ENCODE measurements at places on chromosomes 11 and 22.

GRCh38 chr11:127193950-127194349, 193.4 kb upstream of the KIRREL3 start:
- DNase-seq = no peak

- DNase-seq = no peak
Observed at GRCh38 chr11:71333473-71333872, 81.1 kb upstream of the SHANK2 start.

GRCh38 chr11:133654630-133655212, 122.4 kb upstream of the OPCML start:
- DNase-seq = no peak

GRCh38 chr11:59556917-59557348, 45.6 kb downstream of the OR4D9 start:
- peak; percentile 23 for DNase-seq

- DNase-seq = peak; percentile 80
Observed at GRCh38 chr11:63841554-63841953, 2.6 kb downstream of the MARK2 start.

DNA sequence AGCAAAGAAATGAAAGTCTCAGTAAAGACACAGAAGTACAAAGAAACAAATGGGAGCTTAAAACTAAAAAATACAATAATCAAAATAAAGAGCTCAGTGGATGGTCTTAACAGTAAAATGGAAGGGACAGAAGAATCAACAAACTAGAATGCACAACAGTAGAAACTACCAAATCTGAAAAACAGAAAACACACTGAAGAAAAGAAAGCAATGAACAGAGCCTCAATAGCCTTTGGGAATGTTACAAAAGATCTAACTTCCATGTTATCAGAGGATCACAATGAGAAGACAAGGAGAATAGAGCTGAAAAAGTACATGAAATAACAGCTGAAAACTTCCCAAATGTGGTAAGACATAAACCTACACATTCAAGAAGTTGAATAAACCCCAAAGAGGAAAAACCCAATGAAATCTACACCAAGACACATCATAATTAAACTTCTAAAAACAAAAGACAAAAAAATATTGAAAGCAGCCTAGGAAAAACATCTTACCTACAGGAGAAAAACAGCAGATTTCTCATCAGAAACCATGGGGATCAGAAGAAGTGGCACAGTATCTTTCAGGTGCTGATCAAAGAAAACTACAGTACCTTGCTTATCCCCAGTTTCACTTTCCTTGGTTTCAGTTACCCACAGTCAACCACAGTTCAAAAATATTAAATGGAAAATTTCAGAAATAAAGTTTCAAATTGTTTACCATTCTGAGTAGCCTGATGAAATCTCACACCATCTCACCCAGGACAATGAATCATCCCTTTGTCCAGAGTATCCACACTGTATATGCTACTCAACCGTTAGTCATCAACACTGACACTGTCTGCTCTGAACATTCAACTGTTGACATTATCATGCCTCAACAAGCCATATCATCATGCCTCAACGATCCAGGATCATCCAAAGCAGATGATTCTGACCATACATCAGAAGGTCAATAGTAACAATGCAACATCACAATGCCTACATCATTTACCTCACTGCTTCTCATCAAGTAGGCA, 22.2 kb downstream of the RRAS2 start:
- peak; percentile 96 for DNase-seq

GRCh38 chr11:41245704-41246398, 213.6 kb downstream of the LRRC4C start:
- peak; percentile 17 for DNase-seq

- DNase-seq = no peak
Observed at GRCh38 chr11:96752221-96752620, 362.4 kb downstream of the JRKL start.

- peak; percentile 43 for DNase-seq
Observed at GRCh38 chr22:50262460-50262911, 1.0 kb upstream of the MAPK12 start.

- no peak for DNase-seq
Observed at GRCh38 chr22:48478529-48479265, 1349.0 kb downstream of the BRD1 start.

- DNase-seq = peak; percentile 99
Observed at GRCh38 chr11:116853461-116854073, 16.1 kb upstream of the APOA1 start.

GRCh38 chr11:100512475-100512874, 174.6 kb upstream of the ARHGAP42 start:
- DNase-seq = no peak

GRCh38 chr11:123144707-123145106, 50.3 kb downstream of the CLMP start:
- DNase-seq = peak; percentile 34

GRCh38 chr11:108322666-108323065, 99.8 kb downstream of the ATM start:
- DNase-seq = no peak

- DNase-seq = no peak
Observed at GRCh38 chr11:71281831-71282230, 29.5 kb upstream of the SHANK2 start.

- DNase-seq = no peak
Observed at GRCh38 chr11:12679471-12679870, 5.2 kb downstream of the TEAD1 start.
